ENCODE measurements at places on chromosomes 6 and 20. TPM values are rescaled to one million over a fixed set of nuclear protein-coding genes. Genes with fewer than 3 reads are reported as not detected.

PLCB1 gene
- total RNA-seq: 17.6 TPM

DNA sequence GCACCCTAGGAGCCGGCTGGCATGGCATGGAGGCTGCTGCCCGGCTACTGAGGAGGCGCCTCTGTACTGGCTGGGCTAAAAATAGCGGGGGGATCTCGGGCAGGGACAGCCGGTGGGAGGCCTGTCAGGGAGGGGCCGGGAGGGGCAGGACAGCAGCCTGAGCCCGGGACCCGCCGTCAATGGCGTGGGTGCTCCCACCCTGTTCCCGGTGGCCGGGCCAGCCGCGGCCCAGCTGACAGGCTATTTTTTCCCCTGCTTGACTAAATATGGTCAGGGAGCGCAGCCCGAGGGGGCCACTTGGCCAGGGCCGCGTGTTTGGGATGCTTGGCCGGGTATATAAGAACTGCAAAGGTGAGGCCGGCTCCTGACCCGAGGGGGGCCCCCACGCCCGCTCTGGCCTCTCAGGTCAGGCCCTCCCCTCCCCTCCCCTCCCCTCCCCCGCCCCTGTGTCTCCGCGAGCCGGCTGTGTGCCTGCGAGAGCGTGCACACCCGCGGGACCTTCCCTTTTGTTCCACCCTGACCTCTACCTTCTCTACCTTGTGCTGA lies 74.4 kb upstream of the GATA5 start:
- no peak for DNase-seq

DNA sequence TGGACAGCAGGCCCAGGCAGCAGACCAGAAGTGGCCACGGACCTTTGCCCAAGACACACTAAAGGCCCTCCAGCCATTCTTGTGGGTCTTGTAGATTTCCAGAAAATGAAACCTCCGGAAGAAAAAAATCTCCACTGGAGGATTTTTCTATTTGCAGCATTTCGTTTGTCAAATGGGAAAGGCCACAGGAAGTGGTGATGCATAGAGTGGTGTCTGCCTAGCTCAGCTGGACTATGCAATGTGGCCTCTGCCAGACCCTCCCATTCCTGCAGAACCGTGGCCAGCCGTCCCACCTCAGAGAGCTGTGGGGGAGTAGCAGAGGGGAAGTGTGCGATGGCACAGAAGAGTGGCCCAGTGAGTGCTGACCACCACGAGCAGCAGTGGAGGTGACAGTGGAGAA lies 24.0 kb upstream of the INSM1 start:
- DNase-seq: no peak

GRCh38 chr20:59102841-59103299 lies 60.3 kb upstream of the PRELID3B start:
- no peak for DNase-seq

DNA sequence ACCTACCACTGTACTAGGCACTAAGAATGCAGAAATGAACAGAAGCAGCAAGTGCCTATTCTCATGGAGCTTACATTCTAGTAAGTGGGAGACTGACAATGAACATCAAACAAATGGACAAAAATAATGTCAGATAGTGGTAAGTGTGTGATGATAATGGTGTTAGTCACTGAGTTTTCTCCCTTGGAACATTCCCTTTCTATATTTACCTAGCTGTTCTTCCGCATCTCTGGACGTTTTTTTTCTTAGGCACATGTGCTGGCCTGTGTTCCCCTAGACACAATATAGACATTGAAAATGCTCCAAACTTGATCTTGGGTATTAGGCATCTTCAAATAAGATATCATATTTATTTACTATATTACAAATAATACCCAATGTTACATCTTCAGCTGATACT lies 218.1 kb upstream of the GJE1 start:
- no peak for DNase-seq

- no peak for DNase-seq
Measured at GRCh38 chr6:53605543-53606235, 59.9 kb downstream of the KLHL31 start.

DNA sequence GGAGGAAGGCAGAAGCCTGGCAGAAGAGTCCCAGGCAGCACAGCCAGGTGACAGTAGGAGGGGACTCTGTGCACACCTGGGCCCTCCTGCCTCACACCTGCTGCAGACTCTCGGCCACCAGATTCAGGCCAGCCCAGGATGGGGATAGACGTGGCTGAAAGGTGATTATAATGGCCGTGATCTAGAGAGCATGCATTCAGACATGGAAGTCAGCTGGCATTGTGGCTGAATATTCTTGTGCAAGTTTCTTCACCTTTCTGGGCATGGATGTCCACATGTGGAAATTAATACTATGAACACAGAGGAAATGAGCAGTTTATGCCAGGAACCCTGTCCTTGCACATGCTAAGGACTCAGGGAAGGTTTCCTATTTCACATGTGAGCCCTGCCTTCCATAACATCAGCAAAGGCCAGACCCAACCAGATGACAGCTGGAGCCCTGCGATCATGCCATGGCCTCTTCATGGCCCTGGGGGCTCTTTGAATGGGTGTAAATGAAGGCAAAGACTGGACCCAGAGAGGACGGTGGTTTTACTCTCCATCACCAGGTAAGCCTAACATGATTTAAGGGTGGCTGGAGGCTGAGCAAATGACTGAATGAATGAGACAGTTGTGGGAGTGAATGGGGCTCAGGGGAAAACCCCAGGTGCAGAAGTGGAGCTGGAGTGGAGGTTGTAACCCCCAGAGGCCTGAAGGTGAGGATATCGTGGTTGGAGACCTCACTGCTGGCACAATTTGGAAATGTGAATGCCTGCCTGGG lies 2.7 kb upstream of the RAET1L start:
- no peak for DNase-seq

DNA sequence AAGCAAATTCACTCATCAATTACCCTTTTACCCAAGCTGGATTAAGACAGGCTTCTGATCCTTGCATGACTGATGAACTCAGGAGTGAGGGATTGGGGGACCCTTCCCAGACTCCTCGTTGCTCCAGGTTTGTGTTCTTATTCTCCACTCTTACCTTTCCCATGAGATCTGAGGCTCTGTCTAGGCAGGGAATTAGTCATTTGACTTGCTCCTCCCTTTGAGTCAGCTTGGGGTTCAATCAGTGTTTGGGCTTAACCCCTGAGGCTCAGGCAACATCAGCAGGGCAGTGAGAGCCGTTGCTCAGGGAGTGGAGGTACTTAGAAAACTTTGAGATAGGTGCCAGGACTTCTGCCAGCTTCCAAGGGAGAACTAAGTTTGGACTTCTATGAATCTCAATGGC lies 20.7 kb upstream of the TOX2 start:
- DNase-seq: no peak

GRCh38 chr6:34546551-34547321 lies 9.4 kb downstream of the SPDEF start:
- no peak for DNase-seq

- DNase-seq: peak; percentile 51
Measured at GRCh38 chr6:33410711-33411631, at the start of gene PHF1. Gene PHF1, plus strand, starts transcription at chr6:33411014. Its CDS starts 1,250 bp downstream, at chr6:33412264.

- DNase-seq: no peak
Measured at GRCh38 chr6:71410681-71411080, 122.1 kb downstream of the OGFRL1 start.

CAP2 gene
- 15.8 TPM for total RNA-seq

DNA sequence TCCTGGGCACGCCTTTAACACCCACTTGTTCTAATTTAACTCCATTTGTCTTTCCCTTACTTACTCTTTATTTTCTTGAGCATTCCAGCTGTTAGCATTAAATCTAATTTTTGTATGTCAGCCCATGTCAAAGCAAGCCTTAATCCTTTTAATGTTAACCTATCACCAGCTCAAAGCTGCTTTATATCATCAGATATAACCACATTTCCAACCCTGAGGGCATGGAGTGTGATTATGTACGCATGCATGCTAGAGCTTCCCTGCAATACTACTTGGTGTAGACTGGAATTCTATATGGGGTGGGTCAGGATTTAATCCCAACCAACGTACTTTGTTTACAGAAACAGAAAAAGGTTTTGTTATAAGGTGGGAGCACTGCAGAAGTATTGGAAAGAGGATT lies 139.4 kb upstream of the HMGN3 start:
- DNase-seq: no peak

DNA sequence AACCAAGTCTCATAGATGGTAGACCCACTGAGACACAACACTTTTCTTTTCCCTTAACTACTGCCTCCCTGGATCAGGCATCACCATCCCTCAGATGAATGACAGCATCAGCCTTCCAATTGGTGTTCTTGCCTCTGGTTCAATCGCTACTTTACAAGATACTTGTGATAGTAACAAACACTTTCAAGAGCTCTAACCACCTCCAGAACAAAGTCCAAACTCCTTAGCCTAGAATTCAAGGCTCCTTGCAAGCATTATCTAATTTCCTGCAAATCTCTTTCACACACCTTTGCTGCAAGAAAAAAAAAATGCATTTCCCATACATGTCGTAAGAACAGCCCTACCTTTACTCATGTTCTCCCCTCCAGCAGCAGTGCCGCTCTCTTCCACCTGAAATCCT lies 33.1 kb downstream of the RALGAPA2 start:
- DNase-seq: no peak

SMPDL3A gene
- 2.4 TPM for total RNA-seq

- no peak for DNase-seq
Measured at GRCh38 chr20:47629907-47630306, 128.2 kb downstream of the NCOA3 start.

MEP1A gene
- total RNA-seq: not detected

GRCh38 chr6:167255918-167256553 lies 35.1 kb upstream of the UNC93A start:
- DNase-seq: no peak

FILIP1 gene
- 10.5 TPM for total RNA-seq
